ENCODE measurements at places on chromosomes 2 and 18. TPM values are rescaled to one million over a fixed set of nuclear protein-coding genes. Genes with fewer than 3 reads are reported as not detected.

- peaks cover 6% of the 10 kb centered on the region for H3K4me1 ChIP-seq
- no peak for DNase-seq
- H3K36me3 ChIP-seq: no peaks in the 10 kb centered on the region
- no peak overlapping the region for H3K4me3 ChIP-seq
- H3K27ac ChIP-seq: no peak overlapping the region
Observed at GRCh38 chr2:41042343-41042742, 590.5 kb upstream of the SLC8A1 start.

DNA sequence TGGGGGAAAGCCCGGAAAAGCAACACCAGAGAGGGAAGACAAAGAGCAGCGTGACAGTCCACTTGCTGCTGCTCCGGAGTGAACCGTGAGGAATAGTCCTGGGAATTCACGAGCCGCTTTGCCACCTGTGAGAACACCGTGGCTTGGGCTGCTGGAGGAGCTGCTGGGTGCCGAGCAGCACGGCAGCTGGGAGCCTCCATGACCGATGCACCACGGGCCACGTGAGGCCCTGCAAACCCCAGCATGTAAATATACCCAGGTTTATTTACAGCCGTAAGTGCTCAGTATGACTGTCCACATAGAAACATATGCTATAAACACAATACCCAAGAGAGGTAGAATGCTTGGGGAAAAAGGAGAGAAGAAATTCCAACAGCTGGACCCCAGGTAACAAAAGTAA lies 65.1 kb downstream of the SMIM21 start:
- H3K4me1 ChIP-seq: no peaks in the 10 kb centered on the region
- no peaks in the 10 kb centered on the region for H3K36me3 ChIP-seq
- H3K27ac ChIP-seq: no peak overlapping the region
- H3K27me3 ChIP-seq: no peaks in the 10 kb centered on the region
- DNase-seq: no peak

DNA sequence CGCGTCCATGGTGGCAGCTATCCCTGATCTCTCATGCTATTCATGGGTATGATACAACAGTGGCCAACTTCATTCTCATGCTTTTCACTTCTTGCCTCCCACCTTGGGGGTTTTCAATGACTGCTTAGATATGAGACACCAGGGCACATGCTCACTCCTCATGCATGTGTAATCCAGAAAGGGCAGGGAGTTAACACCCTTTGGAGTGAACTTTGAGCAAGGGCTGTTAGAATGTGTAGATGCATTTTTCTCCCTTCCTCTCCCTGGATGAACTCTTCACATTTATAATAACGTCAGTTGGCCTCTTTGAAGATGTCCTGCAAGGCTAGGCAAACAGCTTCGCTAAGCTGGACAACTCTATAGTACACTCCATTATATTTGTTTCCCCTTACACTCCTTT lies 56.7 kb downstream of the DPP10 start:
- no peak overlapping the region for H3K4me3 ChIP-seq
- H3K27me3 ChIP-seq: no peaks in the 10 kb centered on the region
- no peak overlapping the region for H3K27ac ChIP-seq
- no peaks in the 10 kb centered on the region for H3K36me3 ChIP-seq
- DNase-seq: peak; percentile 27
- H3K4me1 ChIP-seq: no peaks in the 10 kb centered on the region

DNA sequence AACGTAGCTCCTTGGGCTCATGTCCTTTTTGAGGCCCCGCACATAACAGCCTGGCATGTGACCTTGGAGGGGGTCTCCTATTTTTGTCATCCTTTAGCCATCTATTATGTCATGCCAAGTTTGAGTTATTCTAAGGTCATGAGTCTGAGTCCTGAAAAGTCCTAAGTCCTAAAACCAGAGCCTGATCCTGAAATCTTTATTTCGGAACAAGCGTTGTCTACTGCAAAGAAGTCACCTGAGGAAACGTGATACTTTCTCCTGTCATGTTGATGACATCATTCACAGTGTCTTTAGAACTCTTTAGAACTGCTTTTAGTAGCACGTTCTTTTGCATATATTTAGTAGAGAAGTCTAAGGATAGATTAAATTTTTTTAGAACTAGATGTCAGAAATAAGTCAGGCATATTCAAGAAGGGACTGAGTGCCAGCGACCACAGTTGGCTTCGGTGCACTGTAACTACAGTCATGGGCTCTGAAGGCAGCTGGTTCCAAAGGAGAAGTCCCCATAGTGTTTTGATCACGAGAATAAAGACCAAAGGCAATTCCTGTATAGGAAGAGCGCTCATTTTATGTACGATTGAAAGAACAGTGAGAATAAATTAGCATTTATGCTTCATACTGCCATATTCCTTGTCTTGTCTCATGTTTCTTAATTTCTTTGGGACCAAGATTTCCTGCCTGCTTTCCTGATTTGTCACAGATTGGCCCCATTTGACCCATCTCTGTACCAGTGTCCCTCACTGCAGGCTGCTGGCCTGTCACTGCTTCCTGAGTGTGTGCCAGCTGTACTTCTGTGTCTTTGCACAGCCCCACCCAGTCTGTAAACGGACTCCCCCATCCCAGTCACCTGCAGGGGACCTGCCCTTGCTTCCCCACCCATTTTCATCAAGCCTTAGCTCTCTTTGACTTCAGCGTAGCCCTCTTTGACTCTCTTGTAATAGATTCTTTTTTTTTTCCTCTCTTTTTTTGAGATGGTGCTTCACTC lies 75.8 kb downstream of the ASAP2 start:
- H3K36me3 ChIP-seq: no peaks in the 10 kb centered on the region
- no peak overlapping the region for H3K4me3 ChIP-seq
- H3K27ac ChIP-seq: no peak overlapping the region
- H3K27me3 ChIP-seq: no peaks in the 10 kb centered on the region
- no peak for DNase-seq

The TDRD15 gene
- 0.08 TPM for total RNA-seq

The TLX2 gene
- not detected for total RNA-seq
